ENCODE measurements at places on chromosomes 7 and 10. TPM values are rescaled to one million over a fixed set of nuclear protein-coding genes. Genes with fewer than 3 reads are reported as not detected.

Gene HHEX
- 76.5 TPM for total RNA-seq

Gene TMEM213
- not detected for total RNA-seq

Gene CC2D2B
- total RNA-seq = 0.47 TPM

Gene FAM25C
- total RNA-seq = not detected

Data from glomerular endothelial cell (primary cell).